Stimulated activated naive B cell treated with anti-CD40 and anti-IgM and Interleukin-4, amounts not matched to agents 10 μg/mL and 1 μg/mL and 100 μg/mL, for 72 hours (primary cell): ENCODE measurements at places on chromosomes 7 and 10.

DNA sequence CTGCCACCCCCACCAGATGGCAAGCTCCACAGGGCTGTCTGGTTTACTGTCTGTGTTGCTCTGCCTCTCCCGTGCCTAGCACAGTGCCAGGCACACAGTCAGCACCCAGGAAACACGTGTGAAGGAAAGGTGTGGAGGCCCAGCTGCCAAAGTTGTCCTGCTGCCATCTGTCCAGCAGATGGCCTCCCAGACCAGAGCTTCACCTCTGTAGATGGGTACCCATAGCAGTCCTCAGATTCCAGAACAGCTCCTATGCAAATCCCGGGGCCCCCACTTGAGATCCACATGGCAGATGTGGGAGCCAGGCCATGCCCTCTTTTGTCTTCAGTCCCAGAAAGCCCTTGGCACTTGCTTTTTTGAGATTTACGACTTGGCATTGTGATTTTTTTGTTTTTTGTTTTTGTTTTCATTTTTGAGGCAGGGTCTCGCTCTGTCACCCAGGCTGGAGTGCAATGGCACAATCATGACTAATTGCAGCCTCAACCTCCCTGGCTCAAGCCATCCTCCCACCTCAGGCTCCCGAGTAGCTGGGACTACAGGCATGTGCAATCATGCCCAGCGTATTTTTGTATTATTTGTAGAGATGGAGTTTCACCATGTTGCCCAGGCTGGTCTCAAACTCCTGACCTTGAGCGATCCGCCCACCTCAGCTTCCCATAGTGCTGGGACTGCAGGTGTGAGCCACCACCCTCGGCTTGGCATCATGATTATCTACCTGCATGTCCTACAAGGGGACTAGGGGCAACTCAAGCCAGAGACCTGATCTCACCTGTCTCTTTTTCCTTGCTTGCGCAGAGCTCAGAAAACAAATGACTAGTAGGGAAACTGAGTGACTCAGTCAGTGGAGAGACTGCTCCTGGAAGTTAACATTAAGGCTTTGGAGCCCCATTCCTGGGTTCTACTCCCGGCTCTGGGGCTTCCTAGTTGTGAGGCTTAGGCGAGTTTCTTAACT lies 16.9 kb upstream of the PALD1 start:
- peaks cover 18% of the 10 kb centered on the region for H3K4me1 ChIP-seq
- H3K27me3 ChIP-seq, result peaks cover 34% of the 10 kb centered on the region
- peak; percentile 35 for DNase-seq
- H3K36me3 ChIP-seq, result no peaks in the 10 kb centered on the region
- H3K27ac ChIP-seq, result no peak overlapping the region
- no peak overlapping the region for H3K4me3 ChIP-seq

GRCh38 chr7:112023786-112024185 lies 182.4 kb downstream of the DOCK4 start:
- H3K27me3 ChIP-seq, result peaks cover 8% of the 10 kb centered on the region
- no peak overlapping the region for H3K27ac ChIP-seq
- H3K4me3 ChIP-seq, result no peak overlapping the region
- H3K4me1 ChIP-seq, result no peaks in the 10 kb centered on the region
- H3K36me3 ChIP-seq, result no peaks in the 10 kb centered on the region
- DNase-seq, result no peak

GRCh38 chr10:4212111-4212630 lies 427.2 kb upstream of the KLF6 start:
- H3K27ac ChIP-seq, result no peak overlapping the region
- H3K4me1 ChIP-seq, result peaks cover 15% of the 10 kb centered on the region
- no peaks in the 10 kb centered on the region for H3K36me3 ChIP-seq

- H3K27ac ChIP-seq, result peak within 1 kb of the TSS; percentile 14
- peaks cover 63% of the 10 kb centered on the region for H3K27me3 ChIP-seq
- DNase-seq, result no peak
- H3K36me3 ChIP-seq, result no peaks in the 10 kb centered on the region
- H3K4me3 ChIP-seq, result peak within 1 kb of the TSS; percentile 73
- peaks cover 10% of the 10 kb centered on the region for H3K4me1 ChIP-seq
Observed at GRCh38 chr10:77926566-77927401, at the start of gene DLG5. Gene DLG5 (minus strand): TSS chr10:77926755. CDS start chr10:77926520, 235 bp downstream.

GRCh38 chr7:47546733-47547494 lies 35.0 kb downstream of the TNS3 start:
- H3K4me3 ChIP-seq, result no peak overlapping the region
- H3K27ac ChIP-seq, result no peak overlapping the region
- H3K4me1 ChIP-seq, result peaks cover 48% of the 10 kb centered on the region
- H3K27me3 ChIP-seq, result no peaks in the 10 kb centered on the region
- no peaks in the 10 kb centered on the region for H3K36me3 ChIP-seq
- DNase-seq, result no peak

DNA sequence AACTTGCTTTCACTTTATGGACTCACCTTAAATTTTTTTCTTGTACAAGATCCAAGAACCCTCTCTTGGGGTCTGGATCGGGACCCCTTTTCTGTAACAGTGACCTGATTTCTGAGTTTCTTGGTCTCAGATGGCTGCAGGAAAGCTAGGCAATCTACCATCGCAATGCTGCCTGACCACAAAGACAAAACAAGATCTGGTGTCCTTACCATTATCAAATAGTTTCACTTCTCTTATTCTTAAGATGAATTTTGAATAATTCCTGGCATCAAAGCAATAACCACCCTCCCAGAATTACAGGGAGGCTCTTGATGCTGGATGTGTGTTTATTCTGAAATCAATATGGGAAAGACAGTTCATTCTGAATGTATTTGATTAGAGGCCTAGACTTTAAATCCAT lies 77.4 kb upstream of the FRMD4A start:
- no peaks in the 10 kb centered on the region for H3K36me3 ChIP-seq
- H3K27me3 ChIP-seq, result peaks cover 26% of the 10 kb centered on the region
- no peak overlapping the region for H3K27ac ChIP-seq
- H3K4me1 ChIP-seq, result peaks cover 15% of the 10 kb centered on the region
- no peak overlapping the region for H3K4me3 ChIP-seq
- DNase-seq, result no peak

DNA sequence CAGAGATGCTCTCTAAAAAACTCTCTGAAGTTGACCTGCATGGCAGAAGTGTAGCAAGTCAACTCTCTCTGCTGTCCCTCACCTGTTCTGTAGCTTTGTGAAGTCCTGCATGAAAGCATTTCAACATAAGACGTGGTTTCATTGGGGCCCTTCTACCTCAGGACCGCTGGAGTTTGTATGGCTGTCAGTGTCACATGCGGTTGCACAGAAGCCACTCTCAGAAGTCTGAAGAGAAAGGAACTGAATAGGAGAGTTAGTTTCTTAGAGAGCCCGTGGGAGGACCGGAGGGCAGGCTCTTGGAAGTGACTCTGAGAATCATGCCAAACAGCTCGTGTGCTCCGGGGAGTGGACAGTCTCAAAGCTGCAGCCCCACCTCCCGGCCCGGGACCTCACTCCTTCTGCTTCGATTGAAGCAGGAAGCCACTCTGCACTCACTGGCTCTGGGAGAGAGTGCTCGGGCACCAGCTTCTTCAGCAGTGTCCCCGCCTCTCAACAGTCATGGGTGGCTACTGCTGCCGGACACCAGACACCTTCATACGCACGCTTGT lies 486.7 kb downstream of the SDK1 start:
- no peak for DNase-seq
- no peak overlapping the region for H3K4me3 ChIP-seq
- peaks cover 40% of the 10 kb centered on the region for H3K27me3 ChIP-seq
- H3K36me3 ChIP-seq, result no peaks in the 10 kb centered on the region

GRCh38 chr10:69908124-69908523 lies 106.4 kb downstream of the COL13A1 start:
- no peaks in the 10 kb centered on the region for H3K36me3 ChIP-seq
- peaks cover 15% of the 10 kb centered on the region for H3K27me3 ChIP-seq
- H3K4me1 ChIP-seq, result no peaks in the 10 kb centered on the region
- no peak overlapping the region for H3K4me3 ChIP-seq
- no peak overlapping the region for H3K27ac ChIP-seq

GRCh38 chr7:7861211-7861633 lies 107.4 kb upstream of the GLCCI1 start:
- H3K4me1 ChIP-seq, result peaks cover 31% of the 10 kb centered on the region
- H3K27ac ChIP-seq, result no peak overlapping the region
- no peak overlapping the region for H3K4me3 ChIP-seq
- no peak for DNase-seq

DNA sequence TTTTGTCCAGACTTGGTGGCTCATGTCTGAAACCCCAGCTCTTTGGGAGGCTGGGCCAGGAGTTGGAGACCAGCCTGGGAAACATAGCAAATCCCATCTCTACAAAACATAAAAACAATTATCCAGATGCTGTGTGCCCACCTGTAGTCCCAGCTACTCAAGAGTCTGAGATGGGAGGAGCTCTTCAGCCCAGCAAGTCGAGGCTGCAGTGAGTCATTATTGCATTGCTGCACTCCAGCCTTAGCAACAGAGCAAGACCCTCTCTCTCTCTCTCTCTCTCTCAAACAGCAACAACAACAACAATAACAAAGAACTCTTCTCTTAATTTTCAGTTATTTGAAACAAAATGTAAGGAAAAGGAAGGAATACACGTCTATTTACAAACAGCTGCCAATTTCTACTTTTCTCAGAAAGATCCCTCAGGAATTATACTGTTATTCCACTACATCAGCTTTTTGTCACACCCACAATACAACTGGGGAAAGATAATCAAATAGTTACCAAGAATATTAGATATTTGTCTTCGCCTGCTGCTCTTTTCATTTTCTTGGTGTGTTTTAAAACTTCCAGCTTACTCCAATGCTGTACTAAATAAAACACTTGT lies 5.1 kb upstream of the TSPAN12 start:
- H3K27ac ChIP-seq, result no peak overlapping the region
- no peak for DNase-seq
- H3K4me3 ChIP-seq, result no peak overlapping the region
- peaks cover 4% of the 10 kb centered on the region for H3K4me1 ChIP-seq
- no peaks in the 10 kb centered on the region for H3K36me3 ChIP-seq
- H3K27me3 ChIP-seq, result peaks cover 47% of the 10 kb centered on the region

DNA sequence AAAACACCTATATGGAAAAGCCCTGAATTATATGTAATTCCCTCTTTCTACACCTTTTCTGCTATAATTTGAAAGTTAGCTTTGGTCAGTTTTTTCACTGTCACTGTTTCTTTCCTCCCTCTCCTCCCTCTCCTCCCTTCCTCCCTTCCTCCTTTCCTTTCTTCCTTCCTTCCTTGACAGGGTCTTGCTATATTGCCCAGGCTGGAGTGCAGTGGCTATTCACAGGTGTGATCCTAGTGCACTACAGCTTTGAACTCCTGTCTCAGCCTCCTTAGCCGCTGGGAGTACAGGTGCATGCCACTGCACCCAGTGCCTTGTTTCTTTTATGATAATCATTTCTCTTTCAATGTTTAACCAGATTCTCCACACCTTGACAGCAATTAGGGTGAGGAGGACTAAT lies 22.1 kb upstream of the UMAD1 start:
- no peaks in the 10 kb centered on the region for H3K27me3 ChIP-seq
- peaks cover 10% of the 10 kb centered on the region for H3K4me1 ChIP-seq
- H3K27ac ChIP-seq, result no peak overlapping the region
- H3K4me3 ChIP-seq, result no peak overlapping the region

GRCh38 chr10:106252541-106252940 lies 912.0 kb downstream of the SORCS1 start:
- no peak overlapping the region for H3K4me3 ChIP-seq
- no peaks in the 10 kb centered on the region for H3K36me3 ChIP-seq
- no peaks in the 10 kb centered on the region for H3K27me3 ChIP-seq
- no peaks in the 10 kb centered on the region for H3K4me1 ChIP-seq

DNA sequence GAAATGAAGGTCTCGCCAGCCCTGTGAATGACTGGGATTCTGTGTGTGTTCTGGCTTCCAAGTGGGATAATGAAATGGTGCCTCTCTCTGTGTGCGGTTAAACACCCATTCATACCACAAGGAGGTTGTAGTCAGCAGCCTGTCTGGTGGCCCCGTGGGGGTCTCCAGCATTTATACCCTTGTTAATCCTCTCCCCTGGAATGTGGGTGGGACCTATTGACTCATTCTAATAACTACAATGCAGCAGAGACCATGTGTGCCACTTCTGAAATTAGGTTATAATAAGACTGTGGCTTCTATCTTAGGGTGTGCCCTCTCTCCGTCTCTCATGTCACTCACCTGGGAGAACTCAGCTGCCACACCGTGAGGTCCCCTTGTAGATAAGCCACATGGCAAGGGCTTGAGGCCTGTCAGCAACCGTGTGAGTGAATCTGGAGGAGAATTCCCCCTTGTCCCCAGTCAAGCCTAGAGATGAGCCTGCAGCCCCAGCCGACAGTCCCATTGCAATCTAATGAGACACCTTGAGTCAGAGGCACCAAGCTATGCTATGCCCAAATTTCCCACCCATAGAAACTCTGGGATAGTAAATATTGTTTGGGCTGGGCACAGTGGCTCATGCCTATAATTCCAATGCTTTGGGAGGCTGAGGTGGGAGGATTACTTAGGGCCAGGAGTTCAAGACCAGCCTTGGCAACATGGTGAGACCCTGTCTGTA lies 106.8 kb downstream of the GALNT17 start:
- no peaks in the 10 kb centered on the region for H3K36me3 ChIP-seq
- no peak overlapping the region for H3K4me3 ChIP-seq
- no peaks in the 10 kb centered on the region for H3K4me1 ChIP-seq

DNA sequence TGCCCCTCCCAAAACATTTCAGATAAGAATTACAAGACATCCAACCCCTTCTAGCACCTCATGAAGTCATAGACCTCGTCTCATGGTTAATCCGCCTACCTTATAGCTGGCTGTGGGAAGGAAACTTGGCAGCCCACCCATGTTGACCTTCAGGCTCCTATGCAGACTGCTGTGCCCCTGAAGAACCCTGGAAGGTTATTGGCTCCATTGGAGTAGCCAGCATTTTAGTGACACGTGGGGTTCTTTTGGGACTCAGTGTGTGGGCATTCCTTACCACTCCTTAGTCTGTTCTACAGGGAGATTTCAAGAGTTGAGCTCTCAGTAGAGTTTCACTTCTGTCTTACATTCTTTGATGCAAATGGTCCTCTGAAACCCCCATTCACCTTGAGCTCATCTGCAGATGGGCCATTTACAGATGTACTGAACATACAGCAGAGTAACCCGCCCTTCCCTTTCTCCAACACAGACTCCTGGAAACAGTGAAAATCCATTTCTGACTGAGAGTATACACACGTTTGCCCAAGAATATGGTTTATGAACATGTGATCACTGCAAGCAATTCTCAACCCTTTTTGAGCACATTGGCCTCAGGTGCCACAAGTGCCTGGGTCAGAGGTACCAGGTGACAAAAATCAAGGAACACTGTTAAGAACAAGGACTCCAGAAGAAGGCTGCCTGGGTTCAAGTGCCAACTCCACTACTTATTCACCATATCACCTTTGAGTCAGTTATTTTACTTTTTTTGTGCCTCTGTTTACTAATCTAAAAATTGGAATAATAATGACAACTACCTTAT lies 54.0 kb upstream of the HECW1 start:
- no peak overlapping the region for H3K4me3 ChIP-seq
- H3K4me1 ChIP-seq, result peaks cover 11% of the 10 kb centered on the region
- no peaks in the 10 kb centered on the region for H3K27me3 ChIP-seq
- no peak overlapping the region for H3K27ac ChIP-seq
- DNase-seq, result no peak

DNA sequence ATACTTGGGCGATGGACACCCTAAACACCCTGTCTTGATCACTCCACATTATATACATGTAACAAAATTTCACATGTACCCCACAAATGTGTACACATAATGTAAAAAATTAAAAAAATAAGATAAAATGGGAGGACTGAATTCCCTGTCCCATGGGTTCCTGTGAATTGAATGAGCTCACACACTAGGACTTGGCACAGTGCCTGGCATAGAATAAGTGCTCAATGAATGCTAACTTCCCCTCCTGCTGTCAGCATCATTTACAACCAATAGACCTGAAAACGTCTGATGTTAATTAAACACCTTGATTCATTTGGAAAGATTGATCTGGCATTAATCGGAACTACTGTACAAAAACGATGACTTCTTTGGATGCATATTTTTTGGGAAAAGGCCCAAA lies 117.3 kb upstream of the ZNF438 start:
- peaks cover 16% of the 10 kb centered on the region for H3K27me3 ChIP-seq
- H3K4me3 ChIP-seq, result no peak overlapping the region
